Lung microvascular endothelial cell (primary cell): ENCODE measurements at places on chromosomes 6 and 20.

DNA sequence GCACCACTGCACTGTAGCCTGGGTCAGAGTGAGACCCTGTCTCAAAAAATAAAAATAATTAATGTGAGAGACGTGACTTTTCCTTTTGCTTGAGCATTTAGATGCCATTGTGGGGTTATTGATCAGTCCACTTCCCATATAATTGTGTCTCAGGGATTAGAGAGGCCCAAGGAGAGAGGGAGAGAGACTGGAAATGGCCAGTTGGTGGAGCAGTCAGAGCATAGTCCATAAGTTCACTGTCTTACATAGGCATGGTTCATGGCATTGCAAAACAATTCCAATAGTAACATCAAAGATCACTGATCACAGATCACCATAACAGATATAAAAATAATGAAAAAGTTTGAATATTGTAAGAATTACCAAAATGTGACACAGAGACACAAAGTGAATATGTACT, 15.2 kb upstream of the SDHAF4 start:
- DNase-seq, result no peak

- DNase-seq, result no peak
Observed at GRCh38 chr6:22284666-22285065, 12.2 kb downstream of the PRL start.

- no peak for DNase-seq
Observed at GRCh38 chr6:109687271-109687761, 3.7 kb downstream of the AK9 start.

GRCh38 chr20:58713801-58714339, 21.3 kb downstream of the NPEPL1 start:
- no peak for DNase-seq

DNA sequence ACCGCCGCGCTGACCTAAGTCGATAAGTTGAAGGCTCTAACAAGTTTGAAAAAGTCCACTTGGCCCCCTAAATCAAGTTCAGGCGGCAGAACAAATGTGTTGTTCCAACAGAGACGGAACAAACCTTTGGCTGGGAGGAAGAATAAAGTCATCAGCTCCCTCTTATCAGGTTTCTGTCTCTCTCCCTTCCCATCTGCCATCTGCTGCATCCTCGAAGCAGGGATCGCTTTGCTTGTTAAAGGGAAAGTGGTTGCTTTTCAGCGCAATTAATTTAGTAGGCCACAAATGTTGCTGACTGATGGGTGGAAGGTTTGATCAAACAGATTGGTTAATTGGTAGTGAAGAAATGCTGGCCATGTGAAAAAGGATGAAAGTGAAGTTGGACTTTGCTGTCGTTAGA, 64.3 kb downstream of the CDH4 start:
- DNase-seq, result no peak
